Mesenchymal stem cell (in vitro differentiated cells and primary cell): ENCODE measurements at places on chromosomes 11 and 22.

GRCh38 chr11:125945011-125945796, 640 bp upstream of the VSIG10L2 start:
- no peak overlapping the region for H3K4me3 ChIP-seq
- peaks cover 11% of the 10 kb centered on the region for H3K4me1 ChIP-seq
- H3K36me3 ChIP-seq = no peaks in the 10 kb centered on the region
- H3K27me3 ChIP-seq = peaks cover 21% of the 10 kb centered on the region
- no peak for DNase-seq

DNA sequence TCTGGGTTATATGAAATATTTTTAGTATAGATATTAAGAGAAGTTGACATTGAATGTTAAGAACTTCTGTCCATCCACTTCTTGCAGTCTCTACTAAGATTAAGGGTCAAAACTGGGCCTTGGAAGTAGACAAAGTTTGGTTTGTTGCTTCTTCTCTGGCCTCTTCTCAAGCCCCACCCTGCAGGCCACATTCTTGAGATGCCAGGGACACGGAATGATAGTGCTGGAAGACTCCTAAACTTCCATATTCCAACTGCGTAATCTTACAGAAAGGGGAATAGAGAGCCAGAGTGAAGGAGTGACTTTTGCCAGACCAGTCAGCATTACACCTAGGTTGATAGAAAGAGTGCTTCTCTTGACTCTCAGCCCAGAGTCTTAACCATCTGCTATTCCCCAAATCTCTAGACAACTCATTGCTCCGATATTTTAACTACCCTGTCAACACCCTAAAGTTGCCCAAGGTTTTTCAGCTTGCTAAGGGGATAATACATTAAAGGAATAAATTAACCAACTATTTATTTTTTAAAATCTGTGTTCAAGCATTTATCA, 136.4 kb upstream of the SYN3 start:
- H3K4me3 ChIP-seq = no peak overlapping the region
- no peak for DNase-seq
- H3K36me3 ChIP-seq = no peaks in the 10 kb centered on the region
- H3K27ac ChIP-seq = no peak overlapping the region

DNA sequence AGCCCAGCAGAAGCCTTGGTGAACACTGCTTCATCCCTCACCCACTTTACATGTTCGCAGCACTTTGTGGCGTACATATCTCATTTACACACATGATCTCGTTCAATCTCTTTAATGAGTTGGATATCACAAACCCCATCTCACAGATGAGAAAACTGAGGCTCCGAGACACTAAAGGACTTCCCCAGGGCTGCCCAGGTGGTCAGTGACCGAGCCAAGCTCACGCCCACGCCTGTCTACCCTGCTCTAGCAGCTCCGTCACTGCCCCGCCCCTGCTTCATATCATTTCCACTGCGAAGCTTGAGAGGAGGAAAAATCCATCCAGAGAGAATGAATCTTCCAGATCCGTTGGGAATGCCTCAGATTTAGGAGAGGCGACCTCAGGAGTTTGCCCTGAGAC, 11.8 kb upstream of the DSCAML1 start:
- no peaks in the 10 kb centered on the region for H3K36me3 ChIP-seq
- H3K27ac ChIP-seq = peak overlapping the region; percentile 55
- no peak for DNase-seq
- peaks cover 46% of the 10 kb centered on the region for H3K27me3 ChIP-seq
- no peak overlapping the region for H3K4me3 ChIP-seq
- H3K4me1 ChIP-seq = peaks cover 13% of the 10 kb centered on the region

GRCh38 chr11:8090756-8091155, 9.7 kb downstream of the TUB start:
- no peak overlapping the region for H3K4me3 ChIP-seq
- H3K27ac ChIP-seq = no peak overlapping the region
- H3K36me3 ChIP-seq = peaks cover 13% of the 10 kb centered on the region
- DNase-seq = peak; percentile 42
- H3K27me3 ChIP-seq = peaks cover 19% of the 10 kb centered on the region
- H3K4me1 ChIP-seq = no peaks in the 10 kb centered on the region

GRCh38 chr11:2750101-2750681, 50.4 kb upstream of the KCNQ1OT1 start:
- peak overlapping the region; percentile 29 for H3K27ac ChIP-seq
- no peak for DNase-seq
- peaks cover 42% of the 10 kb centered on the region for H3K4me1 ChIP-seq
- H3K27me3 ChIP-seq = peaks cover 41% of the 10 kb centered on the region
- no peaks in the 10 kb centered on the region for H3K36me3 ChIP-seq
- H3K4me3 ChIP-seq = no peak overlapping the region

DNA sequence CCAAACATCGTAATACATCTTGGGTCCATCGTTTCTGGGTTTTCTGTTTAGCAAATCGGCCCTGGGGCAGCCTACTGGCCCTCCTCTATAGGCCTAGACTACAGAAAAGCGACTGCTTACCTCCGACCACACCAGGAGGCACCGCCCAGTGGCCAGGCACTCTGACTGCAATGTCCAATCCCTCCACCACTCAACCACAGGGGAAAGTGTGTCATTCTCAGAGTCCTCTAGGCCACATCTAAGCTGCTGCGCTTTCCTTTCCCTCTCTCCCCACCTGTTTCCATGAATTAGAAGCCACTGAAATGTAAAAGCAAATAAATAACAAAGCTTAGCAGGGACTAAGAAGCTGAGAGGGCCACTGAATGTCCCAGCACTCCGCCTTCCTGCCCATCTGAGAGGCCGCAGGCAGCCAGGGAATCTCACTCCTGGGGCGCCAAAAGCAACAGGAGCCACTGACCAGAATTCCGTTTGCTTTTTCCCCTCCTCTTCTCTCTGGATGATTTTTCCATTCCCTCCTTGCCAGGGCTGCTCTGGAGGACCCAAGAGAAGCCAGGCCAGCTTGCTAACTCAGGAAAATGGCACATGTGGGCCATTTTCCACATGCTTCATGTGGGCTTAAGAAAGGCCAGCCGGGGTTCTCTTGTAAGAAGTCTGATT, 50.1 kb upstream of the FLI1 start:
- H3K27ac ChIP-seq = no peak overlapping the region
- H3K27me3 ChIP-seq = no peaks in the 10 kb centered on the region
- no peaks in the 10 kb centered on the region for H3K36me3 ChIP-seq
- no peaks in the 10 kb centered on the region for H3K4me1 ChIP-seq

- no peaks in the 10 kb centered on the region for H3K27me3 ChIP-seq
- H3K36me3 ChIP-seq = no peaks in the 10 kb centered on the region
- no peaks in the 10 kb centered on the region for H3K4me1 ChIP-seq
- DNase-seq = no peak
- H3K4me3 ChIP-seq = no peak overlapping the region
These were observed 6.6 kb upstream of the TMEM225 start for GRCh38 chr11:123892031-123892430.

- H3K4me1 ChIP-seq = peaks cover 16% of the 10 kb centered on the region
- DNase-seq = peak; percentile 66
- no peaks in the 10 kb centered on the region for H3K36me3 ChIP-seq
- H3K27ac ChIP-seq = no peak overlapping the region
These were observed 98.8 kb downstream of the MED15 start for GRCh38 chr22:20606041-20606783.

GRCh38 chr11:1916986-1917522, 2.4 kb upstream of the TNNT3 start:
- DNase-seq = no peak
- H3K4me1 ChIP-seq = peaks cover 2% of the 10 kb centered on the region
- H3K36me3 ChIP-seq = no peaks in the 10 kb centered on the region
- no peak overlapping the region for H3K27ac ChIP-seq

- peaks cover 15% of the 10 kb centered on the region for H3K27me3 ChIP-seq
- DNase-seq = no peak
- H3K36me3 ChIP-seq = no peaks in the 10 kb centered on the region
These were observed 3.3 kb upstream of the JAML start for GRCh38 chr11:118227865-118228785.

- no peaks in the 10 kb centered on the region for H3K27me3 ChIP-seq
- H3K4me1 ChIP-seq = peaks cover 28% of the 10 kb centered on the region
- H3K27ac ChIP-seq = no peak overlapping the region
- H3K4me3 ChIP-seq = no peak overlapping the region
- no peak for DNase-seq
- H3K36me3 ChIP-seq = peaks cover 57% of the 10 kb centered on the region
These were observed 1.5 kb downstream of the LRFN4 start for GRCh38 chr11:66858186-66858938.

DNA sequence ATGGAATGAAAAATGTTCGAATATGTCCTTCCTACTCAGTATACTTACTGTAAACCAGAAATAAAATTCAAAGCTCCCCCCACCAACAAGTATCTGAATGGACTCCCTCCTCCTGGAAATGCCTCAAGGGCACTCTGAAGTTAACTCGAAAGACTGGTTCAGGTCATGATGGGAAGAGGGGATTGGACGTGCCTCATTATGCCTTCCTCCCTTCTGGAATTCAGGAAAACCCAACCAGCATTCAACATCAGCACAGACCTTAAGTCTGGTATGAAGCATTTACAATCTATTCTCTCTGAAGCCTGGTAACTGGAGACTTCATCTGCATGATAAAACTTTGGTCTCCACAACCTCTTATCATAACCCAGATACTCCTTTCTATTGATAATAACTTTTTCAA, 428.3 kb upstream of the RAG2 start:
- H3K4me3 ChIP-seq = no peak overlapping the region
- H3K27ac ChIP-seq = no peak overlapping the region
- no peaks in the 10 kb centered on the region for H3K27me3 ChIP-seq
- H3K36me3 ChIP-seq = no peaks in the 10 kb centered on the region
- DNase-seq = no peak

DNA sequence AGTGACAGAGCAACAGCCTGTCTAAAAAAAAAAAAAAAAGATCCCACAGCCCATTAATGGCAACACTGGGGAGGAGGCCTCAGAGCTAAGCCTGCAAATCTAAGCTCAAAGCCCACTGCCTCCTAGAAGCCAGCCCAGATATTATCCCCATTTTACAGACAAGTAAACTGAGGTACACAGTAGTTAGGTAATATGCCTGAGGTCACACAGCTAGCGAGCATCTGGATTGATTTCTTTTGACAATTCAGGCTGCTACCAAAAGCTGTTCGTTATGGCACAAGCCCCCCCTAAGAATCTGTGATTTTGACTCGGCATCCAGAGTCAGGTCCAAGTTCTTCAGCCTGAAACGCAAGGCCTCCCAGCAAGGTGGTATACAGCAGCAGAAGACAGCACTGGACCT, 13.7 kb downstream of the ELFN2 start:
- H3K27ac ChIP-seq = no peak overlapping the region
- no peak overlapping the region for H3K4me3 ChIP-seq
- peaks cover 49% of the 10 kb centered on the region for H3K4me1 ChIP-seq
- H3K27me3 ChIP-seq = peaks cover 94% of the 10 kb centered on the region

DNA sequence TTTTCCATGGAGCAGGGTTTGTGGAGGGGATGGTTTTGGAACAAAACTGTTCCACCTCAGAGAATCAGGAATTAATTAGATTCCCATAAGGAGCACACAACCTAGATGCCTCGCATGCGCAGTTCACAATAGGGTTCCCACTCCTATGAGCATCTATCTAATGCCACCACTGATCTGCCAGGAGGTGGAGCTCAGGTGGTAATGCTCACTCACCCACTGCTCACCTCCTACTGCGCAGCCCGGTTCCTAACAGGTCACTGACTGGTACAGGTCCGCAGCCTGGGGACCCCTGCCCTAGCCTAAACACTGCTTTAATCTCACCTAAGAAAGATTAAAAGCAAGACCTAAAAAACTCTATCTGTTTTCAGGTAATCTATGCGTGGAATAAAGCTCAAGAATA, 553.0 kb downstream of the JRKL start:
- H3K4me1 ChIP-seq = no peaks in the 10 kb centered on the region
- H3K4me3 ChIP-seq = no peak overlapping the region
- H3K36me3 ChIP-seq = no peaks in the 10 kb centered on the region
- DNase-seq = no peak
- H3K27ac ChIP-seq = no peak overlapping the region
- H3K27me3 ChIP-seq = no peaks in the 10 kb centered on the region

GRCh38 chr22:34072585-34072984, 152.3 kb upstream of the LARGE1 start:
- H3K36me3 ChIP-seq = no peaks in the 10 kb centered on the region
- DNase-seq = no peak
- H3K4me1 ChIP-seq = no peaks in the 10 kb centered on the region
- H3K27me3 ChIP-seq = no peaks in the 10 kb centered on the region

DNA sequence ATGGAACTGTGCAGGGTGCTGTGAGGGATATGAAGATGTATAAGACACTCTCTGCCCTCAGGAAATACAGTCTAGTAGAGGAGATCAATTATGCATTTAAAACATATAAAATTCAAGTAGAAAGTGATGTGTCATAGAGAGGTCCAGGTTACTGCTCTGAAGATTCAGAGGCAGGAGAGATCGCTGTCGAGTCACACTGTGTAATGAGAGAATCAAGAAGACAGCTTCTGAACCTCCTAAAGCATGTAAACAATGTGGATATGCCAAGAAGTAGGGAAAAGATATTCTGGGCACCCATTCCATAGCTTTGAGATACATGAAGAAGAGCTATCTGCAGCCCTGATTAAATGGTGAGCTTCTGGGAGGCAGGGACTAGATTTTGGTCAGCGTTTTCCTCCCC, 16.7 kb downstream of the SSH3 start:
- H3K27me3 ChIP-seq = no peaks in the 10 kb centered on the region
- no peak for DNase-seq

GRCh38 chr11:88604260-88604659, 266.7 kb upstream of the CTSC start:
- no peaks in the 10 kb centered on the region for H3K36me3 ChIP-seq
- H3K4me1 ChIP-seq = no peaks in the 10 kb centered on the region
- no peaks in the 10 kb centered on the region for H3K27me3 ChIP-seq
- H3K27ac ChIP-seq = no peak overlapping the region

- H3K27ac ChIP-seq = no peak overlapping the region
- H3K4me3 ChIP-seq = no peak overlapping the region
- no peaks in the 10 kb centered on the region for H3K36me3 ChIP-seq
- no peaks in the 10 kb centered on the region for H3K27me3 ChIP-seq
- DNase-seq = no peak
These were observed 280.6 kb upstream of the ANO5 start for GRCh38 chr11:21912285-21912684.

- no peak overlapping the region for H3K4me3 ChIP-seq
- no peaks in the 10 kb centered on the region for H3K27me3 ChIP-seq
- H3K27ac ChIP-seq = no peak overlapping the region
- H3K4me1 ChIP-seq = no peaks in the 10 kb centered on the region
These were observed 65.1 kb upstream of the LRRC55 start for GRCh38 chr11:57116654-57117053.

GRCh38 chr11:95084509-95084908, 5.1 kb upstream of the ENDOD1 start:
- no peaks in the 10 kb centered on the region for H3K27me3 ChIP-seq
- H3K27ac ChIP-seq = no peak overlapping the region
- H3K4me1 ChIP-seq = peaks cover 7% of the 10 kb centered on the region

DNA sequence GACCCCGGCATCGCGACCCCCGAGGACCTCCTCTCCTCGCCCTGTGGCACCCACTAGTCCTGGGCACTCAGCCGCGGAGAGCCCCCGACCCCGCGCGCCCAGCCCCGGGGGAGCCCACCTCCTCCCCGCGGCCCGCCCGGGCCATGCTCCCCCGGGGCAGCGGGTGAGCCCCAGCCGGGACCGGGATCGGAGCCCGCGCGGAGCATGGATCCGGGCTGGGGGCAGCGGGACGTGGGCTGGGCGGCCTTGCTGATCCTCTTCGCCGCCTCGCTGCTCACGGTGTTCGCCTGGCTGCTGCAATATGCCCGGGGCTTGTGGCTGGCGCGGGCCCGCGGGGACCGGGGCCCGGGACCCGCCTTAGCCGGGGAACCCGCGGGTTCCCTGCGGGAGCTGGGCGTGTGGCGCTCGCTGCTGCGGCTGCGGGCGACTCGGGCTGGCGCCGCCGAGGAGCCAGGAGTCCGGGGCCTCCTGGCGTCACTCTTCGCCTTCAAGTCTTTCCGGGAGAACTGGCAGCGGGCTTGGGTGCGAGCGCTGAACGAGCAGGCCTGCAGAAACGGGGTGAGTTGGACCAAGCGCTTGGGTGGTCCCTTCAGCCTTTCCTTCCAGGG, 498 bp downstream of the C2CD2L start:
- peaks cover 23% of the 10 kb centered on the region for H3K4me1 ChIP-seq
- peaks cover 26% of the 10 kb centered on the region for H3K36me3 ChIP-seq
- H3K27me3 ChIP-seq = no peaks in the 10 kb centered on the region
- no peak overlapping the region for H3K27ac ChIP-seq
